ENCODE measurements at places on chromosomes 1 and 21. TPM values are rescaled to one million over a fixed set of nuclear protein-coding genes. Genes with fewer than 3 reads are reported as not detected.

Gene CFAP107
- total RNA-seq: not detected

Gene RHBG
- not detected for total RNA-seq

Gene AGRN
- total RNA-seq: 114 TPM

Gene KCNQ4
- 6.5 TPM for total RNA-seq

Gene S100A6
- total RNA-seq: 75.0 TPM

Gene SLFNL1
- 1.4 TPM for total RNA-seq

Gene JAM2
- 34.1 TPM for total RNA-seq

Gene UQCRH
- 247 TPM for total RNA-seq

Gene HMGB4
- not detected for total RNA-seq

Gene LCE1E
- not detected for total RNA-seq

Gene TENT5C
- total RNA-seq: 2.3 TPM

Gene LDLRAP1
- 13.7 TPM for total RNA-seq

Gene MYCL
- 1.7 TPM for total RNA-seq

Gene KLHDC9
- 31.3 TPM for total RNA-seq

Gene CHODL
- total RNA-seq: 0.46 TPM

Gene PLA2G2A
- not detected for total RNA-seq

Gene IPO13
- 88.0 TPM for total RNA-seq

Gene SLC1A7
- total RNA-seq: 2.9 TPM

Gene AGBL4
- total RNA-seq: 43.8 TPM

Gene GBP7
- total RNA-seq: not detected

Gene FALEC
- total RNA-seq: 1.5 TPM

Gene SLC25A34
- total RNA-seq: 2.8 TPM

Gene IL12RB2
- total RNA-seq: 8.4 TPM

Gene RASAL2
- total RNA-seq: 70.5 TPM

Gene RGS18
- total RNA-seq: 1.2 TPM

Gene ST7L
- total RNA-seq: 34.5 TPM

Gene MAB21L3
- 0.32 TPM for total RNA-seq

Gene SYCP1
- total RNA-seq: not detected

Gene GSTM5
- total RNA-seq: 31.8 TPM

Gene ADSS2
- 63.8 TPM for total RNA-seq

Gene ZNHIT6
- 23.2 TPM for total RNA-seq

Gene MTF1
- total RNA-seq: 24.3 TPM

Gene ADAMTS1
- total RNA-seq: 76.5 TPM
